ENCODE measurements at places on chromosomes 11 and 22. TPM values are rescaled to one million over a fixed set of nuclear protein-coding genes. Genes with fewer than 3 reads are reported as not detected.

HORMAD2 gene
- total RNA-seq: not detected

TMEM45B gene
- total RNA-seq: not detected

SLC22A8 gene
- not detected for total RNA-seq

ZNF280B gene
- 0.49 TPM for total RNA-seq

HTR3B gene
- total RNA-seq: not detected

DESI1 gene
- 41.6 TPM for total RNA-seq

AIFM3 gene
- 0.65 TPM for total RNA-seq

GATD1 gene
- 18.3 TPM for total RNA-seq

HTR3A gene
- total RNA-seq: not detected

TSSK2 gene
- not detected for total RNA-seq

LYVE1 gene
- 106 TPM for total RNA-seq

DSCAML1 gene
- total RNA-seq: 0.22 TPM

PNPLA3 gene
- 0.46 TPM for total RNA-seq

FDXACB1 gene
- 1.2 TPM for total RNA-seq

RBM4 gene
- 72.1 TPM for total RNA-seq

SORL1 gene
- 6.1 TPM for total RNA-seq

PGA5 gene
- 0.95 TPM for total RNA-seq

TMPRSS13 gene
- total RNA-seq: not detected

KRTAP5-10 gene
- not detected for total RNA-seq

SLC22A12 gene
- not detected for total RNA-seq

TSPAN32 gene
- total RNA-seq: 15.0 TPM

PRRG4 gene
- 0.57 TPM for total RNA-seq

CDON gene
- 18.6 TPM for total RNA-seq

TUB gene
- 21.4 TPM for total RNA-seq

LMO1 gene
- total RNA-seq: 3.6 TPM

WNT11 gene
- total RNA-seq: 18.2 TPM

PHETA2 gene
- total RNA-seq: 6.2 TPM

B4GALNT4 gene
- 0.54 TPM for total RNA-seq

MGAT3 gene
- total RNA-seq: 5.9 TPM

FAM111B gene
- total RNA-seq: 1.1 TPM

KRTAP5-4 gene
- total RNA-seq: not detected

ASCL2 gene
- total RNA-seq: 0.24 TPM

KCNJ5 gene
- 7.5 TPM for total RNA-seq

NPAS4 gene
- not detected for total RNA-seq

MIF gene
- total RNA-seq: 272 TPM

OR8G5 gene
- not detected for total RNA-seq
